ENCODE measurements at places on chromosomes 1 and 21.

GRCh38 chr1:206037581-206037980 lies 13.9 kb upstream of the CTSE start:
- no peak for DNase-seq

GRCh38 chr21:33021667-33022066 lies 4.1 kb upstream of the OLIG2 start:
- no peak for DNase-seq

GRCh38 chr21:35020902-35021301 lies 28.2 kb downstream of the RUNX1 start:
- DNase-seq: no peak

DNA sequence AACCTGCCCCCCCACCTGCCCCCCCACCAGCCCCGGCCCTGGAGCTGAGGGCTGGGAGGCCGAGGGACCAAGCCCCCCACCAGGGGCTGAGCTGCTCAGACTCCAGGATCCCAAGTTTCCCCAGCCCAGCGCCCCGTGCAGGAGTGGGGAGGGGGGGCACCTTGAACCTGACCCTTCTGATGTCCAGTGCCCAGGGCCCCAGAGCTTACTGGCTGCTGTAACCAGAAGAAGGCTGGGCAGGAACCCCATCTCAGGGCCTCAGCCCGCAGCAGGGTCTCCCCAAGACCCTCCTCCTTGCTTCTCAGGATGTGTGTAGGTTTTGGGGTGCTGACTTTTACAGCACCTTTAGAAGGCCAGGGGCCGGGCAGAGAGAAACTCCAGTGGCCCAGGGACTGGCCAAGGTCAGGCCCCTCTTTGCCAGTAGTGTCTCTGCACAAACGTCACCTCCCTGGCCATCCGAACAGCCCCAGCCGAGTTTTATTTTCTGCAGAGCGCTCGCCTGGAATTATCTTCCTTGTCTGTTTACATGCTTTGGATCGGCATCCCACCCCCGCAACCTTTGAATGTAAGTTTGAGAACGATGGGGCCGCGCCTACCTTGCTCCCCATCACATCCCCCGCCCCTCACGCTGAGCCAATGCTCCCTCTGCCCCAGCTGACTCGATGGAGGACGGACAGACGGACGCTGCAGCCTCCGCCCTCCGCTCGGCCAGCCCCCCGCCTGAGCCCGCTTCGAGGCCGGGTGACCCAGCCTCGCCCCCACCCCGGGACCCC lies 70.1 kb upstream of the CASZ1 start:
- DNase-seq: no peak

DNA sequence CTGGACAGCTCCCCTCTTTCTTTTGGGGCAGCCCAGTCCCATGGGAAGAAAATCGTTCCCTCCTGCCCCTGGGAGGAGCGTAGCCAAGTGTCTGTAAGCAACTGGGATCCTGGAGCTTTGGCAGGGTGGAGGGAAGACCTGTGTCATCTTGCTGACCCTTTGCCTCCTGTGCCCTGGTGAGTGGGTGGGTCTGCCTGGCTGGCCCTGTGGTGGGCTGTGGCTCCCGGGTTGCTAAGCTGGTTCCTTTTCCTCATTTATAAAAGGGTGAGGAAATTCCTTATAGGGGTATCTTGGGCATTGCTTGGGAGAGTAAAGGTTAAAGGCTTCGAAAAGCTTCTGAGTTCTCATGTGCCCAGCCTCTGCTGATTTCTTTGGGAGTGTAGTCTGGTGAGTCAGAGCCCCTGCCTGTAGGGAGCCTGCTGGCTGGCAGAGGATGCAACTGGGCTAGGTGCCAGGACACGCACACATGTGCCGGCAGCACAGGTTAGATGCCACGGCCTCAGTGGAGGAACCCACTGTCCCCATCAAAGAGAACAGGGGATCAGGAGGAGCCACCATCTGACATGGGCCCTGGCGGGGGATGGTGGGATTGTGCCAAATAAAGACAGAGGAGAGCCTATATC lies 85.2 kb downstream of the ARHGEF10L start:
- DNase-seq: no peak

- DNase-seq: no peak
Observed at GRCh38 chr1:53244141-53244540, 5.8 kb upstream of the MAGOH start.

DNA sequence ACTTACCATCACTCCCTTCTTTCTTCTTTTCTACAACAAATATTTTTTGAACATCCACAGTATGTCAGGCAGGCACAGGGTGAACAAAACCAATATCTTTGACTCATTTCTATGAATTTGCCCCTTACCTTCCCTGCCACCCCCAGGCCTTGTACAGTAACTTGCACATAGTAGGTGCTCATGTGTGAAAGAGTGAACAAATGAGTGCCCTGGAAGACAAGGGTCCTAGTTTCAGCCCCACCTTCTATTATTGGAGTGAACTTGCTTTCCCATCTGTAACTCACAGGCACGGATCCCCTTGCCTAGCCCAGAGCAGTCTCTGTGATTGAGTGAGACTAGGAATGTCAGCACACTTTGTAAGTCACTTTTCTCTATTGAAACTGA lies 12.8 kb downstream of the ZDHHC18 start:
- DNase-seq: no peak

- no peak for DNase-seq
Observed at GRCh38 chr1:155071701-155072100, 6.9 kb upstream of the EFNA3 start.

DNA sequence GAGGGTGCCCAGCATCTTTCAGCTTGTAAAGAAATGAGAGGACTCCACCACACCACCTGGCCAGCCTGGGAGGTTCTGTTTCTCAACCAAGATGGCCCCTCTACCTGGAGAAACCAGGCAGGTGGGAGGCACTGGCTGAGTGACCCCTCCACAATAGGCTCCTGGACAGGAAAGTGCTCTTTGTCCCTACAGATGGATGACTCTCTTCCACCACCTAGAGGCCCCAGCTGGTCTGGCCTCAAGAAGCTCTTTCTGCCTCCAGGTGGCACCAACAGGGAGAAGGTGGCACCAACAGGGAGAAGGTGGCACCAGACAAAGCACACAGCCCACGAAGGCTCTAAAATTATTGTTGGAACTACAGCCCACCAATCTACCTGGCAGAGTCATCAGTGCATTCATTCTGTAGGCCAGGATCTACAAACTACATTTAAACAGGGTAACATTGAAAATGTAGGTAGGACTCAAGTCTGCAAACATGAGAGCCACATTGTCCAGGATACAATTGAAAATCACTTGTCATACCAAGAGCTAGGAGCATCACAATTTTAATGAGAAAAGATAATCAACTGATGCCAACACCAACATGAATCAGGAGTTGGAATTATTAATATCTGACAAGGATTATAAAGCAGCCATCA lies 14.4 kb downstream of the TMPRSS3 start:
- DNase-seq: no peak
